ENCODE measurements at places on chromosomes 11 and 22.
A peak's percentile ranks its signal among the peaks of the same experiment; 100 is the strongest.

- DNase-seq: no peak
These were observed 86.2 kb upstream of the LINC01488 start for GRCh38 chr11:69395287-69395686.

- no peak for DNase-seq
These were observed 7.1 kb upstream of the SCGB2A1 start for GRCh38 chr11:62201376-62201775.

GRCh38 chr11:119680541-119681360 is 48.2 kb downstream of the NECTIN1 start:
- DNase-seq: no peak

DNA sequence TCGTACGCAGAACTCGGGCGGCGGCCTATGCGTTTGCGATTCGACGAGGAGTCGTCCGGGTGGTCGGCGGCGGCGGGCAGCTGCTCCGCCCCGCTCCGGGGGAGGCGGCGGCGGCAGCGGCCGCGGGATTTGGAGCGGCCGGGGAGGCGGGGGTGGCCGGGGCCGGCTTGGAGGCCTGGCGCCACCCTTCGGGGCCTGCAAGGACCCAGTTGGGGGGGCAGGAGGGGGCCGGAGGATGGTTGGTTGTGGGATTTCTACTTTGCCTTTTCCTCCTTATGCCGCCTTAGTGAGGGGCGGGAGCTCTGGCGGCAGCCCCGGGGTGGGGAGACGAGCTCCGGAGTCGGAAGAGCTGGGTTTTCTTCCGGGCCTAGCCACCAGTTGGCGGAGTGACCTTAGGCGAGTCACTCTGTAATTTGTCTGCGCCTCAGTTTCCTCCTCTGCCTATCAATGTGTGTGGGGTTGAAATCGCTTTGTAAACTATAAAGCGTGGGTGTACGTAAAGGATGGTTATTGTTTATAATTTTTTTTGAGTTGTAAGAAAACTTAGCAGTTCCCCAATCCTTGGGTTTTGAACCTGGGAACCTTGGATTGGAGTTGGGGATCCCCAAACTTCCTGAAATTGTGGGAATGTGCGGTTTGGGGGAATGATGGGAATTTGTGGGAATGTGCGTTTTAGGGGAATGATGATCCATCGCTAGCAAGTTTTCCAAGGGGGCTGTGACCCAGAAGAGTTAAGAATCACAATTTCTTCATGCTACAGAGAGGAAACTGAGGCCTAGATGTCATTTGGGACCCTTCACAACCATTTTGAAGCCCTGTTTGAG is 679 bp downstream of the TUG1 start:
- DNase-seq: peak; percentile 76

DNA sequence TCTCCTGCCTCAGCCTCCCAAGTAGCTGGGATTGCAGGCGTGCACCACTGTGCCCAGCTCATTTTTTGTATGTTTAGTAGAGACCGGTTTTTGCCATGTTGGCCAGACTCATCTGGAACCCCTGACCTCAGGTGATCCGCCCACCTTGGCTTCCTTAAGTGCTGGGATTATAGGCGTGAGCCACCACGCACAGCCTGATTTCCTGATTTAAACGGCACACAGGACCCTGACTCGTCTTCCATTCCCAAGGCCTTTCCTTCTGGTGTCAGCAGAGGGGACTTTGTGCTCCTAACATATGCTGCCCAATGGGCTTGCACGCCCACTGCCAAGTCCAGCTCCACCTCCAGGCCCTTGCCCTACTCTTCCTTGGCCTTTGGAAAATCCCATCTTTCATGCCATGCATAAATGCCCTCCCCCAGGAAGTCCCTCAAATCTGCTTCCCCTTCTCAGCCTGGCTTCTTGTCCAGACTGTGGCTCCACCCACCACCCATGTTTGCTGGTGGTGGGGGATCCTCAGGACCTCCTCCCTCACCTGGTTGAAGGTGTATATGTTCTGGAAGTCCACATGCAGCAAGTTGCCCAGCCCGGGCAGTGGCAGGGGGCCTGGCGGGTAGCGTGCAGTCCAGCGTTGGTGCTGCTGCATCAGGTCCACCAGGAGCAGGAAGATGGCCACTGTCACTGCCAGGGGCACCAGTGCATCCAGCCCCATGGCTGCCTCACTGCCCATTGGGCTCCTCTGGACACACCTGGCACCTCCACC is 23.9 kb upstream of the CYP2D6 start:
- DNase-seq: no peak

- DNase-seq: no peak
These were observed 147.1 kb downstream of the C11orf91 start for GRCh38 chr11:33553486-33553885.

GRCh38 chr11:38416141-38416540 is 1818.1 kb upstream of the RAG2 start:
- DNase-seq: no peak

DNA sequence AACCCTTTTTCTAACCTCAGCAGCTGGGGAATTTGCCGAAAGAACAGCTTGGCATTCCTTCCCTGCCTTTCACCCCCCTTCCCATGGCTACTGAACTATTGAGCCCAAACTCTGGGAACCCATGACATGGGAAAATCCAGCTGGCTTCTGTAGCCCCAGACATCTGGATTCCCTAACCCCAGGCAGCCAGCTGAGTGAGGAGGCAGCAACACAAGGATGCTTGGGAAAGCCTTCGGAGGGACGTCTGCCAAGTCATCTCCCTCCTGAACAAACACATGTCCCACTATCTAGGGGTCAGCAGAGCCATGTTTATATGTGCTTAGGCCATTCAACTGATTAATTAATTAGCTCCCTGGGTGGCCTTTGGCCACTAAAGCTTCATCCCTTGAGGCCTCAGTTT is 21.6 kb downstream of the LRRC55 start:
- peak; percentile 31 for DNase-seq

GRCh38 chr22:37173709-37174108 is 14.3 kb downstream of the C1QTNF6 start:
- peak; percentile 79 for DNase-seq

- DNase-seq: no peak
These were observed 51.5 kb downstream of the RTL6 start for GRCh38 chr22:44446483-44446882.

DNA sequence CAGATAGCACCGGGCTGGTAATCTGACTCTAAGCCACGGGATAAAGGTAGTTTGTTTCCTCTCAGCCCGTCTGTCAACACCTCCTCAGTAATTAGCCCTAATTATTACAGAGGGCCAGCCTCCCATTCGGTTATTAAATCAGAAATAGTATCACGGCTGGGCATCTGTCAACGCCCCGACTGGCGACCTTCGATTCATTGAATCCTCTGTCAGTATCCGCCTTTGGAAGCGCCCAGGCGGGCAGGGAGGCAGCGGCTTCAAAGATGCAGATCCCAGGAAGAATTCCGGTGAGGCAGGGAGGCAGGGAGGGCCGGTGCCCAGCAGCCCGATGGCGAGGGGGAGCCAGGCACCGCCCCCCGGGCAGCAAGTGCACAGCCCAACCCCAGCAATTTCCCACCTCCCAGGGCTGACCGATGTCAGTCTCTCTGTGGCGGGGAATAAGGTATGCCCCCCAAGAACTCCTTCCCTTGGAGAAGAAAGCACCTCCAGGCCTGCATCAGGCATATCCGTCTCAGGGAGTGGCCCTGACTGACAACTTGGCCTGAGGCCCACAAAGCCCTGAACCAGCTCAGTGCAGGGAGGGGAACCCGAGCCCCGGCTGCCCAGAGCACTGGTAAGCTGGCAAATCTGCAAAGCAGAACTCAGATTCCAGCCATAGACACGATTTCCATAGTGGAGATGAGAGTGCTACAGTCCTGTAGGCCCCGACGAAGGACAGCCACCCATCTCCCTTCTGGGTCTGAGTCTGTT is 11.4 kb downstream of the GNB1L start:
- no peak for DNase-seq

DNA sequence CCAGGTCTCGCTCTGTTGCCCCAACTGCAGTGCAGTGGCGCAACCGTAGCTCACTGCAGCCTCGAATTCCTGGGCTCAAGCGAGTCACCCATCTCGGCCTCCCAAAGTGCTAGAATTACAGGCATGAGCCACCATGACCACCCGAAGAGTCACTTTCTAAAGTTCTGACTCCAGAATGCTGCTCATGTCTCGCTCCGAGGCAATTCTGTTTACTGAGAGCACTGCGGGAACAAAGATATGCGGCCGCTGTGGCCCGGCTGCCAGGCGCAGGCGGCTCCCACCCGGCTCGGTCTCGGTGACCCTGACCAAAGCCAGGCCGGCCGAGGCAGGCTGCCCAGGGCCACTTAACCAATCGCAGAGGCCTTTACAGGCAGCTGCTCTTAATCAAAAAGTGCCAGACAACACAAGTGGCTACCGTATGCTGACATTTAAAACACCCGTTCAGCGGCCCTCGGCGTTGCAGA is 78.7 kb downstream of the PHF21B start:
- DNase-seq: peak; percentile 76

GRCh38 chr22:43411869-43412807 is at the start of gene MPPED1:
MPPED1 (plus strand) TSS chr22:43412014; CDS start chr22:43424986, 12,972 bp downstream.
- no peak for DNase-seq

GRCh38 chr11:57555393-57555792 is 12.1 kb downstream of the UBE2L6 start:
- DNase-seq: no peak

- DNase-seq: no peak
These were observed 57.9 kb downstream of the C11orf58 start for GRCh38 chr11:16796311-16796710.

DNA sequence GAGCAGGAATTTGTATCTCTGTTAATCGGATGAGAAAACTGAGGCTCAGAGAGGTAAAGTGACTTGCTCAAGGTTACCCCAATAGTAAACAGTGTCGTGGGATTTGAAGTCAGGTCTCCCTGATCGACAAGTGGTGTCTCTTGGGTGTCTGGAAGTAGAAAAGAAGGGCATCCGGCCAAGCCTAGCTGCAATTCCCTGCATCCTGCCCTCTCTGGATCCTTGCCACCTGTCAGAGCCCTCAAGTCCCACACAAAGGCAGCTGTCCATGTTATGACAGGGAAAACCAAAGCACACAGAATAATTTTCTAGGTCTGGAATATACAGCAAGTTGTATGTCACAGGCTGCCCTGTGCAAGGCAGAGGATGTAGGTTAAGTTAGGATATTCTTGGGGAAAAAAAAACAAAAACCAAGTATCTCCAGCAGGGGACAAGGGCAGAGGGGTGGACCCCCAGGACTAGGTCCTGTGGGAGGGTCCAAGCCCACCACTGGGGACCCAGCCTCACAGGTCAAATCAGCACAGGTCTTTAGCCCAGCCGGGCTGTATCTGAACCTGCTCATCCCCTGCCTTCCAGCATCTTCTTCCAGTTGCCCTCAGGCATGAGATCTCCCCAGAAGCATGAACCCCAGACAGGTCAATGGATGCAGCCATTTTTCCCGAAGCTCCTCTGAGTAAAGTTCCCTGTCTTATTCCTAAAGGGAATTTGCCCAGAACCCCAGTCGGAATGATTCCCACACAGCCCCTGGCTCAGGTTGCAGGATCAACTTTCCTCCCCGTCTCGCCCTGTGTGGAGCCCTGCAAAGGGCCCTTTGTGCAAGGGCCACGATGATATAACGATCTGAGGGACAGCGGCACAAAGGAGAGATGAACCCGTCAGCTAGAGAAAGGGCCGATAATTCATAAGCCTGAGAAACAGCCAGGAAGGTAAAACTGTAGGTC is 15.0 kb downstream of the USH1C start:
- DNase-seq: no peak

DNA sequence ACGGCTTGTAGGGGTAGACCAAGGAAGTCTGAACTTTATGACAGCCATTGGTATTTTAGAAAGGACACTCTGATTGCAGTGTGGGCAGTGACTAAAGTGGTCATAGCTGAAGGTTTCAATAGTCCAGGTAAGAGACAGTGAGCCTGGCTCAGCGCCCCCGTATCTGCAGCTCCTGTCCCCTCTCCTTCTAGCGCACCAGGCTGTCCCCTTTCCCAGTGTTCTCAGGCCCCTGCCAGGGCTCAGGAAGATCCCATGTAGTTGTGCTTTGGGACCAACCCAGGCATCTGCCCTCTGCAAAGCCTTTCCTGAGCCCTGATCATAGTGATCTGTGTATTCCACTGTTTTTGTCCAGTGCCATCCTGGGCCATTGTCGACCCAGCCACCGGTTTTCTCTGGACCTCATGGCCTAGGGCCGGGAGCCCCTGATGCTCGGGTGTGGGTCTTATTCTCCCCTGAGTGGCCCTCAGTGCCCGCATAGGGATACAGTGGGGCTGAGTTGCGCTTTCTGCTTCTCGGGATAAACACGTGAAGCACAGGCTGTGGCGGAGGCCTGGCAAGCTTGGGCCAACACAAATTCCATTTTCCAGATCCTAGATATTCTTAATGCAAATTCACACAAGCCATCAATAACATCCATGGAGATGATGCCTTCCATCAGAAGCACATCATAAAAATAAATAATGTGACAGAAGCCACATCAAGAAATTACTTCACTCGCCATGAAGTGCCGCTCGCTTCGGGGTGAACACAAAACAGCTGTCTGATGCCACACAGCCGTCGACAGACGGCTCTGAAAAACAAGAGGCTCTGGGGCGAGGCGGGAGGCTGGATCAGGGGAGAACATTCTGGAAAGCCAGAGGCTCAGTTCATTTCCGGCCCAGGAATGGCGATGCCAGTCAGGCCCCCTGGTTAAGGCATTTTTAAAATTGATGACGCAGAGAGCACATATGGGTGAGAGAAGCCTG is 805.0 kb downstream of the TBC1D22A start:
- DNase-seq: no peak

- DNase-seq: no peak
These were observed 38.9 kb upstream of the MN1 start for GRCh38 chr22:27840436-27840835.

GRCh38 chr11:78420255-78420764 is 2.7 kb upstream of the GAB2 start:
- peak; percentile 70 for DNase-seq

- no peak for DNase-seq
These were observed 7.0 kb upstream of the PRG2 start for GRCh38 chr11:57397394-57397990.

GRCh38 chr11:7499081-7499480 is 13.8 kb downstream of the OLFML1 start:
- no peak for DNase-seq

GRCh38 chr11:109940816-109941215 is 152.4 kb upstream of the ZC3H12C start:
- DNase-seq: peak; percentile 55

GRCh38 chr22:40401981-40402406 is 31.6 kb downstream of the SGSM3 start:
- DNase-seq: no peak

DNA sequence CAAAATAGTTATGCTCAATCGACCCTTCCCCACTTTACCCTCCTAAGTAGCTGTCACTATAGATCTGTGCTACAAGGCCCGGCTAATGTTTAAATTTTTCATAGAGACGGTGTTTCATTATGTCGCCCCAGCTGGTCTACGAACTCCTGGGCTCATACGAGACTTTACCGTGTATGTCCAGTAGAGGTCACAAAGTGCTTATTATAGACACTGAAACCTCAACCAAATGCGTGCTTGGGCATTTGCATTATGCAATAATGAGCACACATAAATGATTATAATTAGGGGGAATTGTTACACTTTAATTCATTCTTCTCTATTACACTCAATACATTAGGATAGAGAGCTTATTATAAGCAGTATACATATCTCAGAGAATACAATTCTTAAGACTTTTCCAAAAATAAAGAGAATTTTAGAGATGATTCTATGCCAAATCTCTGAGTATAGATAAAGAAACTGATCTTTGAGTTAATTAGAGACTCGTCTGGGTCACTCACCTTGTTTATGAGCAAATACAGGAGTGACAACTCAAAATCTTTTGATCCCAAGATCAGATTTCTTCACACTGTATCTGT is 12.5 kb upstream of the MRPL16 start:
- DNase-seq: peak; percentile 68

- DNase-seq: no peak
These were observed 21.6 kb downstream of the OR51E1 start for GRCh38 chr11:4665424-4665823.

Data from AG20443 (cell line).